WTC11 (cell line): ENCODE measurements at places on chromosomes 11 and 22. TPM values are rescaled to one million over a fixed set of nuclear protein-coding genes. Genes with fewer than 3 reads are reported as not detected.

DNA sequence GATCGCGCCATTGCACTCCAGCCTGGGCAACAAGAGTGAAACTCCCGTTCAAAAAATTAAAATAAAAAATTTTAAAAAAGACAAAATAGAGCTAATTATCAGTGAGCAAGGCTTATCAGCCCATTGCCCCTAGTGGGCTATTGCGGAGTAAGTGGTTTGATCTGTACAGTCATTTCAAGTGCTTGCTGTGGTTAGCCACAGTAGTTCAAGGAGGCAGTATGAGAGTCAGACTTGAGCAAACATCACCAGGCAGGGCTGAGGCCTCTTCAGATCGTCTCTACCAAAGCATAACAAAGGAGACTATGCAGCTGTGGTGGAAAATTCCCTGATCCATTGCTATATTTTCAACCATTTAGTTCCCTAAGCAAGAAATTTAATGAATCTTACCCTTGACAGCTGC, 4.3 kb upstream of the SBF2 start:
- DNase-seq: no peak

- peak; percentile 61 for DNase-seq
Measured at GRCh38 chr11:6568191-6568918, 35.1 kb downstream of the RRP8 start.

- no peak for DNase-seq
Measured at GRCh38 chr11:45176996-45177395, 30.6 kb downstream of the PRDM11 start.

Gene NAT10
- total RNA-seq: 70.8 to 75.5 TPM (median 74.7 TPM) in 3 replicates

Gene ADM2
- 6.3 to 10.9 TPM (median 7.6 TPM) in 3 replicates for total RNA-seq

- DNase-seq: no peak
Measured at GRCh38 chr11:104534278-104534677, 364.0 kb downstream of the CASP12 start.

- no peak for DNase-seq
Measured at GRCh38 chr11:119423509-119424254, 710 bp upstream of the THY1 start.

Gene CCDC116
- 0.14 to 0.57 TPM (median 0.27 TPM) in 3 replicates for total RNA-seq

Gene SNX32
- total RNA-seq: 2.2 to 3.4 TPM (median 2.9 TPM) in 3 replicates

GRCh38 chr22:50621948-50622722, 5.8 kb downstream of the ARSA start:
- no peak for DNase-seq

DNA sequence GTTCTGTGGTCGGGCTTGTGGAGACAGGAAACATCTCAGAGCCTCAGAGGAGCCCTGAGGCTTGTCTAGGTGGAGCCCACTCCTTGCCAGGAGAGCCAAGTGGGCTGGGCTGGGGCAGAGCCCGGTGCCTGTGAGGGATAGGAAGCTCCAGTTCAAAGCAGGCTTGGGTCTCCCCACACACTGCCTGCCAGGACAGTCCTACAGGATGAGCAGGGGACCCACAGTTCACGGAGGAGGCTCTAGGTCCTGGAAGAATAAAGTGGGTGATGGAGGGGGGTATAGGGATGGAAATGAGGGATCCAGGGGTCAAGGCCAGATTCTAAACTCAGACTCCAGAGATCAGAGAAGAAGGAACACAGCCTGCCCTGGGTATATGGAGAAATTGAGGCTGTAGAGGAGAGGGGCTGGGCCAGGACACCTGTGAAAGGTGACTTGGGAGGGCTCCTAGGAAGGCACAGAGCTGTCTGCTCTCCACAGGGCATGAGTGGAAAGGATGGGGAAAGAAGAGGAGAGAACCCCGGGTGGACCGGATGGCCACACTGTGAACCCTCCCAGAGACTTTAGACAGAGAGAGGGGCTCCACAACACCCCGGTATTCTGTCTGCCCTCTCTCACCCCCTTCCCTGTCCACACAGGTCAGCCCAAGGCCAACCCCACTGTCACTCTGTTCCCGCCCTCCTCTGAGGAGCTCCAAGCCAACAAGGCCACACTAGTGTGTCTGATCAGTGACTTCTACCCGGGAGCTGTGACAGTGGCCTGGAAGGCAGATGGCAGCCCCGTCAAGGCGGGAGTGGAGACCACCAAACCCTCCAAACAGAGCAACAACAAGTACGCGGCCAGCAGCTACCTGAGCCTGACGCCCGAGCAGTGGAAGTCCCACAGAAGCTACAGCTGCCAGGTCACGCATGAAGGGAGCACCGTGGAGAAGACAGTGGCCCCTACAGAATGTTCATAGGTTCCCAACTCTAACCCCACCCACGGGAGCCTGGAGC, 7.4 kb downstream of the IGLL5 start:
- no peak for DNase-seq

GRCh38 chr11:7575841-7576725, 62.3 kb downstream of the PPFIBP2 start:
- no peak for DNase-seq

DNA sequence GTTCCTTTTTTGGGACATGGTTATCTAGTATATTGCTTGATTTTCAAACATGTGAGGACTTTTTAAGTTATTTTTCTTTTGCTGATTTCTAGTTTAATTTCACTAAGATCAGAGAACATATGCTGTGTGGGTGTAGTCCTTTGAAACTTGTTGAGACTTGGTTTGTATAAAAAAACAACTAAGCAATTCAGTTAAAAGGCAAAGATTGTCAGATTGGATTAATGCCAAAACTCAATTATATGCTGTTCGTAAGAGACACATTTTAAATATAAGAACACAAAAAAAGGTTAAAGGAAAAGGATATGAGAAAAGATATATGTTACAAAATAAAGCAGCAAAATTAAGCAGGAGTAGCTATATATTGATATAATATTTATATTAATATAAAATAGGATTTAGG, 17.8 kb upstream of the RRM1 start:
- no peak for DNase-seq

GRCh38 chr22:27726331-27726685, 75.2 kb downstream of the MN1 start:
- no peak for DNase-seq

Gene GPHA2
- total RNA-seq: 1.0 to 1.6 TPM (median 1.6 TPM) in 3 replicates

Gene OR2AG1
- not detected in 3 replicates for total RNA-seq

GRCh38 chr11:109223451-109223850, 198.5 kb upstream of the C11orf87 start:
- DNase-seq: no peak

Gene MOGAT2
- 0.09 to 0.11 TPM in 2 of 3 replicates, not detected in the other for total RNA-seq

- DNase-seq: peak; percentile 87
Measured at GRCh38 chr11:2194877-2195755, 23.5 kb upstream of the TH start.

Gene UCP3
- total RNA-seq: 0.50 to 0.73 TPM (median 0.55 TPM) in 3 replicates

Gene CNIH2
- total RNA-seq: 12.2 to 12.9 TPM (median 12.2 TPM) in 3 replicates

- DNase-seq: no peak
Measured at GRCh38 chr22:46721501-46722085, 16.5 kb downstream of the CERK start.

Gene OR5A1
- total RNA-seq: not detected in 3 replicates

DNA sequence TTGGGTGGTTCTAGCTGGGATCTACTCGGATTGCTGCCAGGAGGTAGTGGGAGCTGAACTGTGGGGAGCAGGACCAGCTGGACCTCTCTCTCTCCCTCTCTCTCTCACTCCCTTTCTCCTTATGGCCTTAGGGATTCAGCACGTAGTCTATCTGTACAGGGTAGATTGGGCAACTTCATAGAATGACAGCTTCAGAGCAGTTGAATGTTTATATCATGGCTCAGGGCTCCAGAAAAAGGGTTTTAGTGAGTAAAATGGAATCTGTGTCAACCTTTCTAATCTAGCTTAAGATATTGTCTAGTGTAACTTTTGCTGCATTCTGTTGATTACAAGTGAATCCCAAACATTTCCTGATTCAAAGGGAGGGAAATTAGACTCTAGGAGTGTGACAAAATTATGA, 127.7 kb upstream of the PDGFD start:
- DNase-seq: no peak

DNA sequence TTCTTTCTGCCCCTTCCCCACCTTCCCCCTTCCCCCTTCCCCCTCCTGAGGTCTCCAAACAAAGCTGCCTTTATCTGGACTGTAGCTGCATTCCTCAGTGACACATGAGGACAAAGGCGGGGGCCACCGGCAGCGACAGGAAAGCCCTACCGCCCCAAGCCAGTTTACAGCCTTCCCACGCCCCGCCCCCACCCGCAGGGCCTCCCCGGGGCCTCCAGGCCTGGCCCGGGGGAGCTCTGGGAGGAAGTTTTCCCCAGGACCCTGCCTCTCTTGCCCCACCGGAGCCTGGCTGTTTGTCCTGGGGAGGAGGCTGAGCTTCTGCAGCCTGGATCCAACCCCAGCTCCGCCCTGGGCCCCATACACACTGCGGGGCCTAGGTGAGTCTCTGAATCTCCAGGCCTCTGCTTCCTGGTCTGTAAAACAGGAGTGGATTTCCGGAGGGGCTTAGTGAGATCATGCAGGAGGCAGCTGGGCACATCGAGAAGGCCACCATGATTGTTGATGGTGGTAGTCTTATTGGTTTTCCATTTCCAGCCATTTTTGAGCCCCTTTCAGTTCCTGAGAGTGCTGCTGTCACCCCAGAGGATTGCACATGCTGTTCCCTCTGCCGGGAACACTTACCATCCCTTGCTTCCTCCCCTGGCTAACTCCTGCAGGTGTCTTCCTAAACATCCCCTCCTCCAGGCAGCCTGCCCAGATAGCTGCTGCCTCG, 130.7 kb downstream of the MN1 start:
- DNase-seq: peak; percentile 85

Gene POTEH
- total RNA-seq: not detected in 3 replicates

GRCh38 chr11:13114566-13115379, 105.7 kb downstream of the RASSF10 start:
- peak; percentile 66 for DNase-seq
